Activated CD8-positive, alpha-beta T cell treated with anti-CD3 and anti-CD28 coated beads for 36 hours (primary cell): ENCODE measurements at places on chromosomes 12 and 14.

GRCh38 chr14:28773861-28774691 lies 7.5 kb downstream of the FOXG1 start:
- no peak for DNase-seq

DNA sequence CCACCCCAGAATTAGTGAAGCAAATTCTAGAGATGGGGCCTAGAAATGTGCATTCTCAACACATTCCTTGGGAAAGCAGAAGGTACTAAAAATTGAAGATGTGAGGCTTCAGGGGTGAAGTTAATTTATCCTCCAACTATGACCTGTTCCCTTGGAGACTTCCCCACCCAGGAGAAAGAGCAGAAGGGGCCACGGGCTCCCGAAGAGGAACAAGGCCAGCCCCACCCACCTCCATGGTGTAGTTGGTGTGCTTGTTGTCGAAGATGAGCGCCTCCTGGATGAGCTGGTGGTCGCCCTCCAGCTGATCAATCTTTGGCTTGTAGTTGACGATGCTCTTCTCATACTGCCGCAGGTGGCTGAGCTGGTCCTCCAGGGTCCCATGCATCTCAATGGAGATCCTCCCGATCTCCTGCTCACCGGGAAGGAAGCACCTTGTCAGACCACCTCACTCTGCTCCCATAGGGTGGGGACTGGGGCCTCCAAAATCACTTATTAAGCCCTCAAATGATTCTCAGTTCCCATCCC lies 87.8 kb upstream of the ZFP36L1 start:
- DNase-seq = no peak

DNA sequence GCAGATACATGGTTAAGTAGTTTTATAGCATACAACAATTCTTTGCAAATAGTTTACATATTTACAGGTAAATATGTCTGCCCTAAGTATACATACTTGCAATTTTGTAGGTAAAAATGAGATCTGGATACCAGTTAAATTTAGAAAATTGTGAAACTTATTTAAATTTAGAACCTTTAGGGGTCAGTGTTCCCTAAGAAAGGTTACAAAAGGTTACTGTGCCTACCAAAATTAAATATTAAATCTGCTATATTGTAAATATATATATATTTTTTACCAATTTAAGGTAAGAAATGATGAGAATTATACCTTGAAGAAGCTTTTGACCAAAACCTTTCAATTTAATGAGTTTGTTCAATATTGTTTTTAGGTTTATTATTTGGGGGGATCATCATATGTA lies 54.0 kb downstream of the MIPOL1 start:
- DNase-seq = no peak

DNA sequence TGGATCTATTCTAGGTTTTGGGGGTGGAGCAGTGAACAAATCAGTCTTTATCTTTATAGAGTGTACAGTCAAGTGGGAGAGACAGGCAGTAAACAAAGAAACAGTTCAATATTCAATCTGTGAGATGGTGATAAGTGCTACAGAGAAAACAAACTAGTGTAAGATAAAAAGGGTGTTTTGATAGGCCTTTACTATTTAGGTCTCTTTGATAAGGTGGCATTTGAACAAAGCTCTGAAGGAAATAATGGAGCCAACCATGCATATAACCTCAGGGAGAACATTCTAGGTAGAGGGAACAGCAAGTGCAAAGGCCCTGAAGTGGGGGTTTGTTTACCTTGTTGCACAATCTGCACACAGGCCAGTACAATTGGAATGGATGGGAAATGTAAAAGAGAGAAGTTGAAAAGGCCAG lies 47.3 kb downstream of the PTPN11 start:
- no peak for DNase-seq

- no peak for DNase-seq
Measured at GRCh38 chr14:59939828-59940227, 19.9 kb downstream of the LRRC9 start.

DNA sequence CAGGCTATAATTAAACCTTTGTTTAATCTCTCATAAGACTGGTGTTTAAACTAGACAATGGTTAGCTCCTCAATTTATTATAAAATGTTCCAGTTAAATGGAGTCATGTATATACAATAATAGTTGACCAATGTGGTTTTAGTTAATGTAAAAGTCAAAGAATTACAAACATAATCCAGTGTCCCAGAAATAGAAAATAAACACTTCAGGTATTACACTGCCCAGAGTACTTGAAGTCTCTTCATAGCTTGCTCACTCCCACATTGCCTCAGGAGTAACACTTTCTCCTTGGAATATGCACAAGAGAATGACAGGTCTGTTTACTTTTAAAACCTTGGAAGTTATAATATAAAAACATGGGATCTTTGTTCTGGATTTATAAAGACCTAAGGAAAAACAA lies 60.5 kb downstream of the SLC38A1 start:
- no peak for DNase-seq

DNA sequence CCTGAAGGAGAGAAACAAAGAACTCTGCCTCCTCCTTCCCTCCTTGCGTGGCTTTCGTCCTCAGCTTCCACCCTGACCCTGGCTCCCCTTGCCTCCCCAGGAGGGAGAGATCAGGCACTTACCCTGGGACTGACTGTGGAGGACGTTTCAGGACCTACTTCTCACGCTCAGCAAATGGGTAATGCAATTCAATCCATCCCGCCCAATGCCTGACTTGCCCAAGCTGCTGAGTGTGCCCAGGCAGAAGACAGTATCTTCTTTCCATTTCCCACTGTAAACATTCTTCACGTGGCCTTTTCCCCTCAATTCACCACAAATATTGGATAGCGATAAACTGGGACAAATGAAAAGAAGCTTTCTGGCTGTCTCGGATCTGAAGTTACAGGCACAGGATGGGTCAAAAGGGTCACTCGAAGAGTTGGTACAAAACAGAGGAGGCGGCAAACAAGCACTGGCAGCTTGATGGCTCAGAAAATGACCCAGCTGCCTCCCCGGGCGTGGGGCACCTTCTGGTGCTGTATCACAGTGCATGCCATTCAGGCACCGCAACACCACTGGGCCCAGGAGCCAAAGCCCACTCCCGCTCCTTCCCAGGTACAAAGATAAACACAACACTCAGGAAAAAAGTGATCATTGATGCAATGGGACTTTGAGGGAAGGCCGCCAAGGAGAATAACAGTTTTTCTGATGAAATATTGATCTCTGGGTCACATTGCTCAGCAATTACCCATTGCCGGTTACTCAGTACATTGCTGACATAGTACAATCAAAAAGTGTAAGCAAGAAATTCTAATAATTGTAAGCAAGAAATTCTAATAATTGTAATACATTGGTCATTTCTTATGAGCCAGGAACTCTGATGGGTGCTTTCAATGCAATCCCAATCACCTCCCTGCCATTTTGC lies 65.8 kb downstream of the TRIM9 start:
- no peak for DNase-seq
